ENCODE measurements at places on chromosomes 3 and 15.

DNA sequence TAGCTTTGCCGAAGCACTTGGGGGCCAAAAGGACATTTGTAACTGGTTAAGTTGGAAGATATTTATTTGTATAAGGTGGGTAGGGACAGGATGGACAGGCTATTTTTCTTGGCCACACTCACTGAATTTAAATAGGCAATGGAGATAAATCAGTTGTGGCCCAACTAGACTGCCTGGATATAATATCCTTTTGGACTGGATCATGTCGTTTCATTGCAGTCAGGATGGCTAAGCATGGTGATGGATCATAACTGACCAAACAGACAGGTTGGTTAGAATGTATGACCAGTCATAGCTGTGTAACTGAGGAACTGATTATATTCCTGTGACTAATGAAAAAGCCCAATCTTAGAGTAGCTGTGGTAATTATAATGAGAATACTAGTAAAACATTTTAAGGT lies 284.0 kb downstream of the LPP start:
- no peak for DNase-seq

DNA sequence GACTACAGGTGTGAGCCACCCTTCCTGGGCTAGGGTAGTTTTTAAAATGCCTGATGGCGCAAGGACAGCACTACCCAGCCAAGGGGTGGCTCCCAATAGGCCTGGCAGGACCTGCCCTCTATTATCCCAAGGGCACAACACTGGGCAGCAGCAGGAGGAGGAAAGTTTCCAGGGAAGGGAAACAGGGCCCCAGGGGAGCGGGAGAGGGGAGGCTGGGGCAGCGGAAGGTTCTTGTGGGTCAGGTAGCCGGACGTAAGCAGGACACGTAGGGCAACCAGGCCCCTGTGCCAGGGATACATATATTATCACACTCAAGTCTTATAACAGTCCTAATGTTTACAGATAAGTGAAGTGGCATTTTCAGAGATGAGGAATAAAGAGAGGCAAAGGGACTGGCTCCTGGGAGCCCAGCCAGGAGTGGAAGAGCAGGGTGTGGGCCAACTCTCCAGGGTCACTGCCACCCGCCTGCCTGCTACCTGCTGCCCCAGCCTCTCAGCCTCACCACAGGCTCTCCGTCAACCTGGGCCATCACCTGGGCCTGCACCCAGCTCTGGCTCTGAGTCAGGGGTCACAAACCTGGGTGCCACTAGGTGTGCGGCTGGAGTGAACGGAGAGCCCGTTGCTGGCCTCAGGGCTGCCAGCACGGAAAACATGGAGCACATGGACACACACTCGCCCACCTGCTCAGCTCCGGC lies 73.2 kb upstream of the SNRPA1 start:
- no peak for DNase-seq

DNA sequence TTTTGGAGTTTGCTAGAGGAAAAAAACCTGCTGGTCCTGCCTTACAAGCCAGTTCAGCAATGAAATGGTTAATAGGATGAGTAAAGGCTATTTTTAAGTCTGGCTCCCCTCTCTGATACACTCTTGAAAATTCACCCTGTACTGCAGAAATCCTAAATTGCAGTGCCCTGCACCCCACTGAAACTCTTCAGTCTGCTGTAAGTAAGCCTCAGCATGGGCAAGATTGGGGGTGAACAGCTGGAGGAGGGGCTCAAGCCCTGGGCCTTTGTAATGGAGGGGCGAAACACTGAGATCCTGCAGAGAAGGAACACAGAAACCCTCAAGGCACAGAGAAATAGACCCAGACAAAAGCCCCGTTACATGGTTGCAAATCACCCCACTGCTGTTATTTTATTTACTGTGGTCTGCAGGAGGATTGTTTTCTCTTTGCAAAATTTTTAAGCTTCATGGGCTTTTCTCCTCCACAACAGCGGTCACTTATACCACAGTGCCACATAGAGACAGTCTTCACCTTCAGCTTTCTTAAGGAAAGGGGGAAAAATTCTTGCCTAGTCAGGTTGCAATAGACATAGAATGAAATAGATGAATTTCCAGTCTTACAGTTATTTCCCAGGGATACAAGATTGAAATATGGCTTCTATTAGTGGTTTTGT lies 45.0 kb downstream of the SOX2 start:
- no peak for DNase-seq

- DNase-seq, result no peak
These were observed 15.9 kb upstream of the PLXND1 start for GRCh38 chr3:129622226-129622874.

DNA sequence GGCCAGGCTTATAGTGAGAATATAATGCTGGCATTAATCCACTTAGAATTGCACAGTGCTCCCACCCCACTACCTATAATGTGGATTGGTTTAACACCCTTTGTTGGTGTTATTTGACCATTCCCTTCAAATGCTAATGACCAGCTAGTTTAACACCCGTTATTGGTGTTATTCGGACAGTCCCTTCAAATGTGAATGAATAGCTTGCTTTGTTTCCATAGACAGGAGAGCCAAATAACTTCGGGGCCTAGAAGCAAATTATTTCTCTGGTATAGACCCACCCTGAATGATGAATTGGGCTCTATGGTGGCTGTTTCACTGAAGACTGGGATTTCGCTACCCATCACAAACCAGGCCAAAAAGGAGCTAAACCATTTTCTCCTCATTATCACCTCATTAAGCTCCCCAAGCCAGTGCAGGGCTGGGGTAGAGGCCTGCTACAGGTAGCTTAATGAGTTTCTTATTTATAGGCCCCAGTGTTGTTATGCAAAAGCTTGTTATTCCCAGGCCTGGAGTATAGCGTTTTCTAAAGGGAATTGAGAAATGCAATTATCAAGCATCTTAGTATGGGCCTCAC lies 494.1 kb upstream of the DPH6 start:
- no peak for DNase-seq

DNA sequence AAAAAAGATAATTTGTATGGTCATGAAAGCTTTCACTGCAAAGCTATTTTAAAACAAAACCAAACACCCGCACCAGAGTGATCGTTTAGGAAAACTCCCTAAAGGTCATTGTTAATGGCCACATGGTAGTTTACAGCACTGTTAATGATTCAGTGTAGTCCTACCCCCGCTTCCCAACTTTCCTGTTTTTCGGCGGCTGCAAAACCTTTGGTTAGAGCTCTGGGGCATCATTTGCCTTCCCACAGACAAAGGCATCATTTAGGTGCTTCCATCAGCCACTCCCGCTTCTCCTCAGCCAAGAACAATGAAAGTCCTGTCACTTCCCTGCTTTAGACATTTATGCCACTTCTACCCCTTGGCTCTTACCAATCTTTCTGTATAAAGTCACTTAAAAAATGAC lies 10.6 kb downstream of the MELTF start:
- DNase-seq, result no peak

GRCh38 chr15:79339588-79340314 lies 28.8 kb downstream of the TMED3 start:
- peak; percentile 55 for DNase-seq

GRCh38 chr15:98583771-98584430 lies 64.4 kb upstream of the IGF1R start:
- DNase-seq, result no peak

- peak; percentile 61 for DNase-seq
These were observed 587 bp downstream of the PIGX start for GRCh38 chr3:196712514-196713413.

- no peak for DNase-seq
These were observed 14.4 kb downstream of the PAK6 start for GRCh38 chr15:40253167-40253790.

DNA sequence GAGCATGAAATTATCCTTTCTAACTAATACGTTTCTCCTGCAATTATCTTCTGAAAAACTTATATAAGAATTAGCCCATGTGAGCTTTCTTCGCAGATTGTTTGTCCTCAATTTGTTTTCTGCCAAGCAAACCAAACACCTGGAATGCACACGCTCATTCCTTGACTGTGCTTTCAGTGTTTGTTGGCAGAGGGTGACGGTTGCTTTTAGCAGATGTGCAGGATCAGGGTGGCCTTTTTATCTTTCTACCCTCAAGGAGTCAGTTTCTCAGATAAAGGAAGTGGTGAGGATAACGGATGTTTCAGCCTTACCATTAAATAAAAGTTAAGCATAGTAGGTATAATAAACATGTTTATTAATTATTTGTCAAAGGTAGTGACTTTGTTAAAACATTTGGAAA lies 15.2 kb downstream of the ARPP21 start:
- no peak for DNase-seq

DNA sequence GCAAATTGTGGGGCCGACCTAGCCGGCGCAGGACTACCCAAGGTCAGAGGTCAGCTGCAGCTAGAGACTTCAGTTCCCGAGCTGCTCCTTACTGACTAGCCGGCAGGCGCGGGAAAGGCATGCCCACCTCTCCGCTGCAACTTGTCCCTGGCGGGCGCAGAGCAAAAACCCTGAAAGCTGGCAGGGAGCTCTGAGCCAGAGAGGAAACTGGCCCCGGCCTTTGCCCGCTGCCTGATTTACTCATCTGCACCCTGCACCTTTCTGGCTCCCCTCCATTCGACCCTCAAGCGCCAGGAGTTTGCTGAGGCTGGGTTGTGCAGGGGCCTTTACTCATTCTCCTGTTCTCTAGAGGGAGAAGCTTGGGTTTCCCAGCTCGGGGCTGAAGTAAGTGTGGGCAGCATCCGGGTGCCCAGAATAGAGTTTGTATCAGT lies 1.5 kb downstream of the ZIC4 start:
- no peak for DNase-seq

GRCh38 chr15:72824112-72824511 lies 40.6 kb upstream of the ADPGK start:
- no peak for DNase-seq

- DNase-seq, result no peak
These were observed 200.5 kb downstream of the ITPR1 start for GRCh38 chr3:4693620-4694019.

DNA sequence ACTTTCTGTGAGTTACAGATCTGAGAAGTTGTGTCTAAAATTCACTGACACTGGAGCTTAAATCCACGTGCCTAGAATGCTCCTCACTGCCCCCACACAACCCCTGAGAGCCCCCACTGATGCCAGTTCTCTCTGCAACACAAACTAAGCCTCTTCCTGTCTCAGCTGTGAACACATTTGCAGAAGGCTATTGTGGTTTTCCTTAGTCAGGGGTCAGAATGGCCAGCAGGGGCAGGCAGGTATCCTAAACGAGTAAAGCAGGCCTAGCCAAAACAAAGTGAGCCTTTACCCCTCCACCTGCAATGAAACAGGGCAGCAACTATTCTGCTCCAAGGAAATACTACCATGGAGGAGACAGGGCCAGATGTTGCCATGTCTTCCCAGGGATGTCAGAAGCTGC lies 78.6 kb downstream of the FHIT start:
- DNase-seq, result no peak

DNA sequence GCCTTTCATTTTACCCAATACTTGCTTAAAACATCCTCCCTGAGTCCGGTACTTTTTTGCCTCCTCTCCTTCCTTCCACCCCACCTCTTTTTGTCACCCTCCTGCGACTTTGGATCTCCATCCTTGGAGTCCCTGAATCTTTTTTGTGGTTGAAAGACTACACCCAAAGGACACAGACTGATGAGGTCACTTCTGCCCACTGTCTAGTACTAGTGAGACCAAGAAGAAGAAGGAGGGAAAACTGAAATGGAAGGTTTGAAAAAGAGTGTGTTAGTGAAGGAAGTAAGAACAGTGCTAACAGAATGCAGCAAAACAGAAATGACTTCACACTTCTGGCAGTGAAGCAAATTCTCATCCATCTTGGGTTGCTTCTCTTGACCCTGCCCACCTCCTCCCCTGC lies 6.6 kb downstream of the B3GNT5 start:
- DNase-seq, result no peak

GRCh38 chr15:31270767-31271166 lies 55.9 kb upstream of the KLF13 start:
- DNase-seq, result no peak

GRCh38 chr3:138187296-138188012 lies at the start of gene ARMC8:
Gene ARMC8 (plus strand): TSS chr3:138187301. CDS start chr3:138187555, 254 bp downstream.
- DNase-seq, result no peak

DNA sequence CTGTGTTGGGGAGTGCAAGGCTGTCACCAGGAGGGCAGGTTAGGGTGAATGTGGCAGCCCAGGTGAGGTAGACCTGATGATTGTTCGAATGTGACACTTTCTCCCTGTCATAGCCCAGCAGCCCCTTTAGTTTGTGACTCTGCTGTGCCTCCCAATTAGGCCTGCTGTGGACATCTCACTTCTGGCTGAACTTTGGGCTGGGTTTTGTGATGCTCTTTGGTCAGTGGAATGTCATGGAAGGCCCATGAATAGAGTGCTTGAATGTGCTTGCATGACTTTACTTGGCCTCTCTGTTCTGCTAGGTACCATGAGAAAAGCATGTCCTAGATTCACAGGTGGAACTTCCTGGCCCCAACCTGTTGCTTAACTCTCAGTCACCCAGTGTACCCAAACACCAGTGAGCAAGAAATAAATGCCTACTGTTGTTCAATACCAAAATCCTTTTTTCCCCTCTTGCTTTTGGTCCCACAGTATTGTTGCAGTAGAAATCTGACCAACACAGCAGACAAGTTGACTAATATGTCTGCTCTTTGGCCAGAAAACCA lies 249.7 kb downstream of the PTPRG start:
- no peak for DNase-seq

DNA sequence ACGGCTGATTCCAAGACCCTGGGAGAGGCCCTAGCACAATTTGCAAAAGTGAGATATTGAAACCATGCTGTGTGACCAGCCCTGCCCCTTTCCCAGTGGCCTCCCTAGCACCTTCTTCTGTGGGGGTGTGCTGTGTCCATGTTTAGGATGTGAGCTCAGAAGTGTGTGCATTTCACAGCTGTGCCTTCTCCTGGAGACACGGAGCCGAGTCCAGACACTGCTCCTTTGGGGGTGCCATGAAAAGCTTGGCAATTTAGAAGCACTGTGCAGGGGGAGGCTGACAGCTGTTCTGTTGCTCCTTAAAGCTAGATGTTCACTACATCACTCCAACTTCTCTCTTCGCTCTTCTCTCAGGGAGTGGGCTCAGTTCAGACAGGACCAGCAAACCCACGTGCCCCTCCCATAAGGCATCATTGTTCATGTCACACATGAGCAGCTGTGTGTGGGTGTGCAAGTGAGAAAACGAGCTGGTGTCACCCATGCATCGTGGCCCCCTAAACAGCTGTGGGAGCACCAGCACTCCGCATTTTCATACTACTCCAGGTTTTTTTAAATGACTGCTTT lies 492.6 kb downstream of the GABRG3 start:
- no peak for DNase-seq

DNA sequence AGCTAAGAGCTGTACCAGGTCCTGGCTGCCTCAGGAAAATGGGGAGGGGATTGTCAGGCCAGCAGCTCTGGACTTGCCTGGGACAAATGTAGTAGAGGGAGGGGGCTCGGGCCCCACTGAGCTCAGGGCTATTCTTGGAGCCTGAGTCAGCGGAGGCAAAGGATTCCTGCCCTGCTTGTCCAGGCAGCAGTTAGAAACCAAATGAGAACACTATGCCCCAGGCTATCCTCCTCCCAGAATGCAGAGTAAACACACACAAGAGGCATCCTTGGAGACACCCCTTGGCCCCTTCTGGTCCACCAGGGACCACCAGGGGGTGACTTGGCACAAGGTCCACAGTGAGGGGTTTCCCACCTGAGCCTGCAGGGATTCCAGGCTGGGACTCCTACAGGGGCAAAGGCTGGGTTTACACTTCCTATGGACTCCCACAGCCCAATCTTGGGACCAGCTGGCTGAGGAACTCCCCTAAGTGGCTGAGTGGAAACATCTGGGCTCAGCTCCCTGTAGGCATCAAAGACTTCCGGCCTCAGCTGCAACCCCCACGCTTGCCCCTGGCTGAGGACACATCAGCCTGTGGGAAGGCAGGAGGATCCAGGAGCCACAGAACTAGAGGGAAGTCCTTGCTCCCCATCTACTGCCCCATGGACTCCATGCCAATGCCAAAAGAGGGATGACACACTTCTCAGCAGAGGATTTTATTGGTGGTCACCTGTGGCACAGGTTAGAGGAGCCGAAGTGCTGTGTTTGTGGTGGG lies 3.4 kb upstream of the COL7A1 start:
- DNase-seq, result peak; percentile 85

- no peak for DNase-seq
These were observed 474.3 kb downstream of the NR2F2 start for GRCh38 chr15:96804754-96805153.
